ENCODE measurements at places on chromosomes 2 and 18.
A peak's percentile ranks its signal among the peaks of the same experiment; 100 is the strongest.

DNA sequence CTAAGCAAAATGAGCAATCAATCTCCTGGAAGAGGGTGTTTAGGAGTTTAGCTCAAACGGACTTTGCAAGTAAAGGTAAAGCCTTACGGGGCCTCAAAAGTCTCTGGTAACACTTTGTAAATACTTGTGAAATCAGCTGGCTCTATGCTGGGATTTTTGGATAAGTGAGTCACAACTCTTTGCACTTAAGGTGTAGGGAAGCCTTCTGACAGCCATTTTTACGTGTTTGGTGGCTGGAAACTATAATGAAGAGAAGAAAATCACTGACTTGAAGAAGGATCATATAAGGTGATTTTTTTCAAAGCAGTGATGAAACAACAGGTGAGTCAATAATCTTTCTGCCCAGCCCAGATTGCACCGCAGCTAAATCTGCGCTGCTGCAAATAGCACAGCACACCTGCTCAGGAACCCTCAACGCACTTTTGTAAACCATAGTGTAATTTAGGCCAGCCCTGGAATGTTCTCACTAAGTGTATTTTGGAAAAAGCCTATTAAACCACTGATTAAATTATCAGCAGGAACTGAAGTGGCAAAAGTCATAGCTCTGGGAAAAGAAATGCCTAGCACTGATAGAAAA is 218.8 kb downstream of the AGPS start:
- peak; percentile 67 for DNase-seq

GRCh38 chr2:234825616-234826015 is 126.2 kb upstream of the SH3BP4 start:
- no peak for DNase-seq

DNA sequence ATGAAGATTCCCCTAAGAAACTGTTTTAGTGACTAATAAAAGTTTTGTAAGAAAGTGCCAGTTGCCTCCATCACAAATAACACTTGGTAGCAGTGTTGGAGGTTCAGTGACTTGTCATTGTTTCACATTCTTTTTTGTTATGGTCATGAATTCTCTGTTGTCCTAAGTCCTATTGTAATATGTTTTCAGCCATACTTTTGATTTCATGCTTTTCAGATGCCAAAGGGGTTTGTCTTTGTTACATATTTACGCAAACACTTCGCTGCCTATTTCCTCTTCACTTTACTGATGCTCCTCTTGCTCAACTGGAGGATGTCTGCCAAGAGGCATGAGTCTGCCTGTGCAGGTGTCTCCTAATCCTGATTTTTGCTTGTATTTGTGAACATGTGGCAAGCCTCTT is 66.6 kb downstream of the PHLPP1 start:
- DNase-seq: peak; percentile 81

GRCh38 chr2:104468846-104469245 is 385.1 kb upstream of the POU3F3 start:
- no peak for DNase-seq

- DNase-seq: no peak
Measured at GRCh38 chr18:52200921-52201663, 138.9 kb upstream of the DCC start.

DNA sequence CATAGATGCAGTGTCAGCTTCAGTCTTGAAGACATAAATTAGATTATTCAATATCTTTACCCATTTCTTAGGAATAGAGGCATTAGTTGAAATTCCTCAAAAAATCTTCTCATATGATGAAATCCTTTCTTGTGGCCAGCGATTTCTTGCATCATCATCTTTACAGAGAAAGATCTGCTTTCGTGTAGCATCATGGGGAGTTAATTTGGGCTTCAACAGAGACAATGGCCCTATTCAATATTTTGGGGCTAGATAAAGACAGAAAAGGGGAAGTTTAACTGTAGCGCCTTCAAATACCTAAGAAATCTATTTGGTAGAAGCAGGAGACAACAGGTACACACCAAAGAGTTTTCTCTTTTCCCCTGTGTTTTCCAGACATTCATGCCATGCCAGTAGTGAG is 73.8 kb downstream of the TGFA start:
- DNase-seq: no peak

DNA sequence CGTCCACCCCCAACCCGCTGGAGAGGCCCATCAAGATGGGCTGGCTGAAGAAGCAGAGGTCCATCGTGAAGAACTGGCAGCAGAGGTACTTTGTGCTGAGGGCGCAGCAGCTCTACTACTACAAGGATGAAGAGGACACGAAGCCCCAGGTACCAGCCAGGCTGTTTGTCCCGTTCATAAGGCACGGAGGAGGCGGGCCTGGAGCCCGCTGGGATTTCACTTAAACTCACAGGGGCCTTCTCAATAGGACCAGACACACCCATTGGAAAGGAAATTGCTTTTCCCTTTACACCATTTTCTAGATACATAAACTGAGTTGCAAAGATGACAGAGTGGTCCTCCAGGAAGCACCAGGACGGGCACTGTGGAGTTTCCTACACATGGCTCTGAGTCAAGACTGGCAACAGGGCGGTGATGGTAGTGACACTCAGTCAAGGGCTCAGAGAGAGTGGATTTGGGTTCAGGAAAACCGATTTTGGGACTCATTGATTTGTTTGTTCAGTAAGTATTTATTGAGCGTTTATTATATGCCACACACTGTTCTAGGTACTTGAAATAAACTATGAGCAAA is 40.7 kb downstream of the ARHGAP25 start:
- DNase-seq: no peak

- DNase-seq: no peak
Measured at GRCh38 chr2:61713457-61713856, 140.4 kb downstream of the FAM161A start.

GRCh38 chr2:195151711-195152110 is 505.3 kb upstream of the SLC39A10 start:
- no peak for DNase-seq

GRCh38 chr18:46416706-46417638 is 240.0 kb downstream of the LOXHD1 start:
- DNase-seq: peak; percentile 63

- no peak for DNase-seq
Measured at GRCh38 chr18:42068030-42068429, 113.0 kb downstream of the PIK3C3 start.

GRCh38 chr2:234454433-234454832 is 42.4 kb downstream of the ARL4C start:
- DNase-seq: no peak

GRCh38 chr2:43459446-43460173 is 136.2 kb downstream of the THADA start:
- DNase-seq: peak; percentile 44

DNA sequence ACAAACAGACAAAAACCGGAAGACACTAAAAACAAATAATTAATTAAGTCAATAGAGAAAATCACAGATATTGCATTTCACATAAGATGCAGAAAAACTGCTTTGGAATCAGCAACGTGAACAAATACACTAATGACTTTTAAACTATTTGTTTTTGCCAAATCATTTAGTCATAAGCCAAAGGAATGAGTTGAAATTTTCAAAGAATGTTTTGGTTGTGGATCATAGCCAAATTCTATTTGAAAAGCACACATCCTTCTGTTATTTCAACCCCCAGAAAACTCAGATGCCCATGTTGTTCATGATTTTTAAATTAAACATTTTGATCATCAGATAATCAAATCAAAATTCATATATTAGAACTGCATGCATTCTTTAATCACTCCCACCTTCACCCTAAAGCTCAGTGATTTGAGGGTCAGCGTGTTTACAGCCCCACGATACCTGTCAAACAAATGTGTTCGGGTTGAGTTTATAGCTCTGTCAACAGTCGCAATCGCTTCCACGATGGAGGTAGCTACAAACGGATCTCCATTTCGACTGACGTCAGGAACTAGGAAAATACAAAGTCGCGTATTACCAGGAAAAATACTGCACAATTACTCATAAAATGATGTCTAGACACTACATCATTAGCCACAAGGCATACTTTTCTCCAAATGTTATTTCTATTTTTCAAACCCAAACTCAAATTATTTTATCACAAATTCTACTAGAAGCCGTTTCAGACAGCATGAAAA is 90.2 kb downstream of the PXDN start:
- DNase-seq: no peak

DNA sequence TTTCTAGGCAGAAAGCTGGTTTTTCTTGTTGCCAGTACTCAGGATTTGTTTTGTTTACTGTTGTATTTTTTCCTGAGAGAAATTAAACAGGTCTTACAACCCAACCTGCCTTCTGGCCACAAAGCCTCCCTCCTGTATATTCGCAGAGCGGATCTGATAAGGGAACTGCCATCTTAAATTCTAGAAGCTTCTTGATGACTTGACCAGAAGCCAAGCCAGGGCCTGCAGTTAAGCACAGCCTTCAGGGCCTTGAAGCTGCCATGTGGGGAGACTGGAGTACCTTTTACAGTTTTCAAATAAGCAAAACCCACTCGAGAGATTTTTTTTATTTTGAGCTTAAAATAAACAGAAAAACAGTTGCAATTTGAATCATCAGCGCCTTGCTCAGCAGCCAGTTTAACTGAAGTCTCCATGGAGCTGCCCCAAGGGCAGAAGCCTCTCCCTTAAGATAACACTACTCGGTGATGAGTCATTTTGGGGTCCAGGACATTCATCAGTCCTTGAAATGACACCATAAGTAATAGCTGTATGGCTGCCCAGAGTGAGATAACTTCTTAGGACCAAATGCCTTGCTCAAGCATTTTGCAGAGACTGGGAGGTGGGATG is 51.5 kb upstream of the PHLPP1 start:
- DNase-seq: peak; percentile 68

GRCh38 chr18:76562286-76563122 is 67.5 kb upstream of the ZNF516 start:
- no peak for DNase-seq

DNA sequence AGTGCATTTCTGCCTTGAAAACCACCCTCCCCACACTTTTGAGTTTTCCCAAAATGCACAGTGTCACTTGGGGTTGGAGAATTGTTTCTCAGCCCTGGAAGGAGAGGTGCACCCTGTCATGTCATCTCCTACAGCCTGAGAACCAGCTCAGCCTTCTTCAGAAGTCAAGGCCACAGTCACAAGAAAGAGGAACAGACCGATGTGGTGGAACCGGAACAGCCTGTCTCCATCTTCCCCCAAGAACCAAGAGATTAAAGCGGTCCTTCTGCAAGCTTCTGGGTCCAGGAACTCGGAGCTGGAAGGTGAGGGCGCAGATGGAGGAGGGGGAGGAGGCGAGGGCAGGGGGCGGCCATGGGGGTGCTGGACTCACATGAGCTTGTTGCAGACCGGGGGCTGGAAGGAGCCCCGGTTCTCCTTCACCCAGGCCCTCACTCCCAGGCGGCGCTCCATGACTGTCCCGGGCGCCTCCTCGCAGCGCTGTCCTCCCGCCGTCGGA is 248 bp downstream of the HAAO start:
- peak; percentile 36 for DNase-seq

GRCh38 chr2:235677276-235677788 is 183.5 kb downstream of the AGAP1 start:
- no peak for DNase-seq

DNA sequence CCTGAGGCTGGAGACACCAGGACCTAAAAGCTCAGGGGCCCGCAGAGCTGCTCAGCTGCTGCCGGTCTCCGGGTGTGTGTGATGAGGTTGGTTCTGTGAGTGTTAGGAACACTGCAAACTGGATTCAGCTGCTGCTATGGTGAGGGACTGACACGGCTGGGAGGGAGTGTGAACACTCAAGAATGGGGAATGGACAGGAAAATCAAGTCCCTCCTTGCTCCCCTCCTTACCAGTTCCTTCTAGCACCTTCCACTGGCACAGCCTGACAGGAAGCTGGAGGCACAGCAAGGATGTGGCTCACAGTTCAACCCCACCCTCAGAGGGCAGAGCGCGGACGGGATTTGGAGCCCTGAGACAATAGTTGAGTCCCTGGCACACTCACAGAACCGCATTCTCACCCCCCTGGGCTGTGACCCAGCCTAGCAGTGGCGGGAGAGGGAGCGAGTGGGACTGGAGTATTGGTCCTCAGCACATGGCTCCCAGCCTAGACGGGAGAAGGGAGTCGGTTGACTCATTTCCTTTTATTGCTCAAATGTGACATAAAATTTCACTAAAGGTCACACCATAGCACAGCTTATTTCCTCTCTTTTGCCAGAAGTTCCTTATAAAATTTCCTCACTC is 42.5 kb downstream of the LRRC30 start:
- no peak for DNase-seq

GRCh38 chr2:4258563-4258962 is 555.2 kb downstream of the DCDC2C start:
- DNase-seq: peak; percentile 92

DNA sequence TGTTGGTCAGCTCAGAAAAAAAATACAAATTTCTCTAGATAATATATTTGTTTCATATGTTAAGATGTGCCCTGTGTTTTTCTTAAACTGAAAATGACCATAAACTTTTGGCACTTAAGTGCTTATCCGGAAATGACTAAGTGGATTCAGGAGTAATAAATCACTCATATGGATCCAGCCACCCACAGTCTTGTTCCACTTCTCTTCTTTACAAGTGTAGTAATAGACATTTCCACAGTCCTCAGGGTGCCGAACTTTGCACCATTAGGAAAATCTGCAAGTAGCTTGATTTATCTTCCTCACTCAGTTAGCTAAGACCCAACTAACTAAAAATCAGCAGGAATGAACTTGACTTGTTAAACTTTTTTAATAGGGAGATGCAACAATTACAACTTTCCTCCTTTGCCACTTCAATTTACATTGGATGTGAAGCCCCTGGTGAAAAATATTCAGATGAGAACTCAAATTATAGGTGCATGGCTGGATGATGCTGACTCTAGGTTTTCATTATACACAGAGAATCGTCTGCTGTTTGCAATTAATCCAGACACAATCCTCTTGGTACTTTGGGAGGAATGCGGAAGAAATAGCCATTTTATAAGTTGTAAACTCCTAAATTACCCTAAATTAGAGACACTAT is 322.5 kb downstream of the ARHGAP15 start:
- DNase-seq: no peak

DNA sequence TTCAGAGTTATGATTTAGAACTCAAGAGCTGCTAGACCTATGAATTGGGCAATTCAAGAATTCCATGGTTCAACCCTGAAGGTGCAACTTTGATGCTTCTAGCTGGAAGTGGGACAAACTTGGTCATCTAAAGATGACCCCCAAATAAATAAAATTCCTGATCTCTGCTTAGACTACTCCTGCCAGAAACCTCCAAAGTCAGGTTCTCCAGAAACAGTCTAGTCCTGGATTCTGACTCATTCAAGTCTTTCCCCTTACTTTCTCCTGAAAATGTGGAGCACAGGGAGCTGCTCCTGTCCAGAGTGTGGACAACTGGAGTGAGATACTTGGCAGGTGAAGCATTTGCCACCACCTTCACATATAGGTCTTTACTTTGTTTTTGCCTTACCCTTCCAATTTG is 557.7 kb upstream of the TNP1 start:
- DNase-seq: no peak

DNA sequence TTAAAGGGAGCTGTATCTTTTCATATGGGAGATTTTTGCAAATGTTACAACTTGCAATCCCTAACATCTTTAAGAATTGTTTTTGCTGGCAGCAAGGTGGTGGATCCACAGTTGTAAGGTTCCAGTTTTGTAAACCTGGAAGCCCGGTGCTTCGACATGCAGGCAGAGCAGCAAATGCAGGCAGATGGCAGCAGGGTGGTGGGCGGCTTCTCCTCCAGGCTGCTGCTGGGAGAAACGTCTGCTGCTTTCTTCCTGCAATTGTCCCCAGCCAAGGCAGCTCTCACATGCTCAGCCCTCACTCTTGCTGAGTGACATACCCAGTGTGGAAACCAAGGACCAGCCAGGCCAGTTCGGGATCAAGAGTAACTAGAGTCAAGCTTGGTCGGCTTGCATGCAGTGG is 166.0 kb downstream of the SEPTIN10 start:
- no peak for DNase-seq
